ENCODE measurements at places on chromosomes 3 and 15. TPM values are rescaled to one million over a fixed set of nuclear protein-coding genes. Genes with fewer than 3 reads are reported as not detected.

DNA sequence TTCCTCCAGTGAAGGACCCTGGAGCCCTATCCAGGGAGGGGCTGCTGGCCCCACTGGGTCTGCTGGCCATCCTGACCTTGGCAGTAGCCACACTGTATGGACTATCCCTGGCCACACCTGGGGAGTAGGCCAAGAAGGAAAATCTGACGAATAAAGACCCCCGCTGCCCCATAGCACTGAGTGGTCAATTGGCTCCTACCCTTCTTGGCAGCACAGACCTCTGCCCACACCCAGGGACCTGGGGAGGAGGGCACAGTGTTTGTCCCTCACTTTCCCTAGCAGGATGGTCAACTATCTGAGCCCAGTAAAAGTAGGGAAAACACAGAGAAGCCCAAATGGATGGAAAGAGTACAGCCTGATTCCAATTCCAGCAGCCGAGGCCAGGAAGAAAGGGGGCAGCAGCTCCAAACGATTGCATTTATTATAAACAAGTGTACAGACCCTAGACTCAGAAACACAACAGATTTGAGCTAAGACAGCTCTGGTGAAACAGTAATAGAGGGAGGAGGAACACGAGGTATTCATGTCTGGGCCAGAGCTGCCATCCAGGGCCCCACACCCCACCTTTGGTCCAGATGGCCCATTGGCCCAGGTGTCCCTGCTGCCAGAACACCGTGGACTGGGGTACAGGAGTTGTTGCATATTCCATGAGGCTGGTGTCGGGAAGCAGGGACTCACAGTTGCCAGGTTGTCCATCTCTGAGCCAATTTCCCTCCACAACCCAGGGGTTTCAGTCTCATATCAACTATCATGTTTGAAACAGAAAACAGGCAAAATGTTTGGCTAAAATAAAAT lies 21.1 kb downstream of the ATRIP start:
- H3K27me3 ChIP-seq, result no peaks in the 10 kb centered on the region
- no peak overlapping the region for H3K4me3 ChIP-seq
- no peaks in the 10 kb centered on the region for H3K36me3 ChIP-seq
- H3K27ac ChIP-seq, result no peak overlapping the region
- DNase-seq, result no peak
- H3K4me1 ChIP-seq, result peaks cover 26% of the 10 kb centered on the region

- no peaks in the 10 kb centered on the region for H3K36me3 ChIP-seq
- H3K27ac ChIP-seq, result no peak overlapping the region
- no peaks in the 10 kb centered on the region for H3K4me1 ChIP-seq
- no peak overlapping the region for H3K4me3 ChIP-seq
- no peak for DNase-seq
- H3K27me3 ChIP-seq, result no peaks in the 10 kb centered on the region
Measured at GRCh38 chr15:95017666-95018328, 786.4 kb downstream of the MCTP2 start.

DNA sequence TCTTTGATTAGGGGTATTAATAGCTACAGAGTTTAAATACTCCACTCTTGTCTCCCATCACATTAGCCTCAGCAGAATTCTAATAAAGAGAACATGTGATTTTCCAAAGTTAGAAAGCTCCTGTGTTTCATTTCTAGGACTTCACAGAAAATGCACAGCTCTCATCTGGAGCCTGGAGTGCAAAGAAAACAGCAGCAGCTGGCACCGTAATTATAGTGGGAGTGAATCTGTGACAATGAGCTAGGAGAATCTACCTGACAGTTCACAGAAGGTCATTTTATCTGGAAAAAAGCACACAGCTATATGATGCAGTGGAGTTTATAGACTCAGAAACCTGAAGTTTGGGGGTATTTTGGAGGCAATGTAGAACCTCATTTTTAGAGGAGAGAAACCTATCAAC lies 5.4 kb upstream of the TRIM59 start:
- H3K4me1 ChIP-seq, result no peaks in the 10 kb centered on the region
- H3K27me3 ChIP-seq, result no peaks in the 10 kb centered on the region
- H3K4me3 ChIP-seq, result no peak overlapping the region
- no peaks in the 10 kb centered on the region for H3K36me3 ChIP-seq

DNA sequence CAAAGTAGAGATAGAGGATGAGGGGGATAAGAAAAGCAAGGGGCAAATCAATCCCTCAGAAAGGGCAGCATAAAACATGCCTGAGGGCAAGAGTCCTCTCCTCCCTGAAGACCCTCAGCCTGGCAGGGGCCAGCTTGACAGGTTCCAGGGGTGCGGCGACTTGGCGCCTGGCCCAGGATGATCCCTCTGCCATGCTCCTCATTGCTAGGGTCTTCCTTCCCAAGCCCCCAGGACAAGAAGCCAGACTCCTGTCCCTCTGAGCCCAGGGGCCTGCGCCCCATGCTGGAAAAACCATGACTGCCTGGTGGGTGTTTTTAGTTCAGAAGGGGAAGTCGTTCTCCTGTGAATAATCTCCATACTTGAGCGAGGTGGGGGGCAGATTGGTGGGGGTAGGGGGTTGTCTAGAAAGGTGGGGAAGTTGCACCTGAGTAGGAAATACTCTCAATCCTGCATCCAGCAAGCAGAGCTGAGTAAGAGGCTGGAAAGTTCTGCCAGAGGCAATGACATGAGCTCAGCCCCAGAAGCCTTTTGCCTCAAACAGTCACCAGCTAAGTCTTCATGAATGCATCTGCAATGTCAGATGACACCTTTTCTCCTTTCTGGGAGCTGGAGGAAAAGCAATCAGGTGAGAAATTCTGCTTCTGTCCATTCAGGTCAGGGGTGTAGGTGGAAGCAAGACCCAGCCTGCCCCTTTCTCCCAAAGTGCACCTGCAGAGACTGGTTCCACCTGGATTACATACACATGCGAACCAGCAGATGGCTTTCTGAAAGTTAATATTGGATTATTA lies 18.3 kb downstream of the SLC12A8 start:
- H3K27ac ChIP-seq, result no peak overlapping the region
- H3K27me3 ChIP-seq, result no peaks in the 10 kb centered on the region
- no peak overlapping the region for H3K4me3 ChIP-seq
- no peaks in the 10 kb centered on the region for H3K4me1 ChIP-seq
- DNase-seq, result no peak

DNA sequence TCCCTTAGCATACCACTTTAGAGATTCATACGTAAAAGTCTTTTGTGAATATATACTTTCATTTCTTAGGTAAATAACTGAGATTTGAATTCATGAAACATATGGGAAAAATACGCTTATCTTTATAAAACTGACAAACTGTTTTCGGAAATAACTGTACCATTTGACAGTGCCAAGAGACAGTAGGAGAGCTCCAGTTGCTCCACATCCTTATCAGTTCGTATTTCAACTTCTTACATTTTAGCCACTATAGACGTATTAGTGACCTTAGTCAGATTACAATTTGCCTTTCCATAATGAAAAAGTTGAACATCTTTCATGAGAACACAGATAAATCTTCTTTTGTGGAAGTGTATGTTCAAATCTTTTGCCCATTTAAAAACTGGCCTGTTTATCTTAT lies 133.5 kb downstream of the NR2E3 start:
- H3K27ac ChIP-seq, result no peak overlapping the region
- no peaks in the 10 kb centered on the region for H3K36me3 ChIP-seq
- DNase-seq, result no peak
- no peaks in the 10 kb centered on the region for H3K4me1 ChIP-seq
- H3K27me3 ChIP-seq, result no peaks in the 10 kb centered on the region
- no peak overlapping the region for H3K4me3 ChIP-seq

GRCh38 chr3:30548600-30548999 lies 57.8 kb upstream of the TGFBR2 start:
- DNase-seq, result no peak
- H3K4me3 ChIP-seq, result no peak overlapping the region
- H3K27me3 ChIP-seq, result no peaks in the 10 kb centered on the region

DNA sequence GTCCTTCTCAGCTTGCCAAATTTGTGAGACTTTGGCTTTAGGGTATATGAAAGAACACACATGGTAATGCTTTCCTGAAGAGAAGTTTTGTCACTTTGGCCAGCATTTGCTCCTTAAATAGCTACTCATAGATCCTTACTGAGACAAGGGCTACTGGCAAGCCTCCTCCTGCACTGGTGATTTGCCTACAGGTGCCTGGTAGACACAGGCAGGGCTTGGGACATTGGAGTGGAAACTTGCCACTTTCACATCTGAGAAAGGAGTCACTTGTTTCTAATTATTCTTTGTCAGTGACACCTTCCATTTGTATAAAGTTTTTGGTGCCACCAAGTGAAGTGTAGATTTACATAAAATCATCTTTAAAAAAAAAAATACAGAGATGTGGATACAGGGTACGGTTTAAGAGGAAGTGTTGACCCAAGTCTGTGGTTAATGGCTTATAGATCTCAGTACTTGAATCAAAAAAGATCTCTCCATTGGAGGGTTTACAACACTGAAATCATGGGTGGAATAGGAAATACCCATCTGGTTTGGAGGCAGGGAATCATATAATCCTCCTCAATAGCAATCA lies 132.8 kb upstream of the GADL1 start:
- H3K4me1 ChIP-seq, result no peaks in the 10 kb centered on the region
- no peak for DNase-seq
- no peaks in the 10 kb centered on the region for H3K36me3 ChIP-seq
- H3K4me3 ChIP-seq, result no peak overlapping the region

GRCh38 chr3:138678086-138678485 lies 69.5 kb downstream of the FAIM start:
- no peak for DNase-seq
- no peaks in the 10 kb centered on the region for H3K27me3 ChIP-seq
- no peaks in the 10 kb centered on the region for H3K4me1 ChIP-seq
- H3K4me3 ChIP-seq, result no peak overlapping the region
- peaks cover 19% of the 10 kb centered on the region for H3K36me3 ChIP-seq

GRCh38 chr3:78275420-78275852 lies 1235.5 kb downstream of the ROBO2 start:
- H3K27ac ChIP-seq, result no peak overlapping the region
- H3K27me3 ChIP-seq, result no peaks in the 10 kb centered on the region
- no peaks in the 10 kb centered on the region for H3K36me3 ChIP-seq
- H3K4me3 ChIP-seq, result no peak overlapping the region

DNA sequence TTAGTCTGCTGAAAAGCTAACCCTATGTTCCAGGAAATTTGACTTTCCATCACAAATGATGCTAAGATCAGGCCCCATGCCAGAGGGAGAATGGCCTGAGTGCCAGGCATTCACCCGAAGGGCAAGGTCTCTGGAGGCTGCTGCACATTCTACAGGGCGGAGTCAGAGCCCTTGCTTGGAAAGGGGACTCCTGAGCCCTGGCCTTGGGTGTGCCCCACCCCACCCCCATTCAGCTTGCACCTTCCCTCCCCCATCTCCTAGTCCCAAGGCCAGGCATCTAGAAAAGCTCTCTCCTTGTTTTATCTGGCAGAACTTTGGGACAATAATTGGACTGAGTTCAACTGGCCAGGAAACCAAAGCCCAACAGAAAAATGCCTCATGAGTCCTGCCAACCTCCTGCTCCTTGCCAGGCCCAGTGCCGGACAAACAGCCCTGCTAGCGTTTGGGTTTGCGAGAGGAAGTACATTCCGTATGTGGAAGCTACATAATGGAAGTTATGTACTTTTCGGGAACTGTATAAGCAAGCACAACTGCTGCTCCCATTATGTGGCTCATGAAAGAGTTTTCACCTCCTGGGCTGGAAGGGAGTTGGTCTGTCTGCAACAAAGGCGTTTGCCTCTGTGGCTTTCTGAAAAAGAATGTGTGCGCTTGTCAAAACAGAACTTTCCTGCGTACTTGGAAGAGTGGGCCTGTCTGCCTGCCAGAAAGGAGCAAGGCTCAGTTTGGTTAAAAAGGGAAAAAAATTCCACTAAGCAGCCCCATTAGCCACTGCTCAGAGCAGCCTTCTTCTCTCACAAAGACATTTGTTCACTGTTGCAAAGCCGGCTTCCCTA lies 321.5 kb upstream of the CTNNB1 start:
- no peak for DNase-seq
- H3K36me3 ChIP-seq, result no peaks in the 10 kb centered on the region
- no peaks in the 10 kb centered on the region for H3K4me1 ChIP-seq
- no peak overlapping the region for H3K27ac ChIP-seq
- H3K4me3 ChIP-seq, result no peak overlapping the region

- no peak for DNase-seq
- H3K27me3 ChIP-seq, result no peaks in the 10 kb centered on the region
- H3K4me3 ChIP-seq, result no peak overlapping the region
- no peaks in the 10 kb centered on the region for H3K36me3 ChIP-seq
Measured at GRCh38 chr3:46812237-46812791, 50.9 kb downstream of the MYL3 start.

- H3K27me3 ChIP-seq, result no peaks in the 10 kb centered on the region
- no peak for DNase-seq
- no peaks in the 10 kb centered on the region for H3K36me3 ChIP-seq
Measured at GRCh38 chr3:23377928-23378672, 175.0 kb downstream of the UBE2E2 start.

- DNase-seq, result no peak
- H3K27ac ChIP-seq, result no peak overlapping the region
- H3K36me3 ChIP-seq, result no peaks in the 10 kb centered on the region
- no peaks in the 10 kb centered on the region for H3K27me3 ChIP-seq
Measured at GRCh38 chr3:173945170-173945569, 547.6 kb downstream of the NLGN1 start.

- no peak overlapping the region for H3K27ac ChIP-seq
- DNase-seq, result no peak
- H3K4me1 ChIP-seq, result no peaks in the 10 kb centered on the region
- H3K4me3 ChIP-seq, result no peak overlapping the region
Measured at GRCh38 chr3:52145736-52146110, 8.5 kb downstream of the POC1A start.

DNA sequence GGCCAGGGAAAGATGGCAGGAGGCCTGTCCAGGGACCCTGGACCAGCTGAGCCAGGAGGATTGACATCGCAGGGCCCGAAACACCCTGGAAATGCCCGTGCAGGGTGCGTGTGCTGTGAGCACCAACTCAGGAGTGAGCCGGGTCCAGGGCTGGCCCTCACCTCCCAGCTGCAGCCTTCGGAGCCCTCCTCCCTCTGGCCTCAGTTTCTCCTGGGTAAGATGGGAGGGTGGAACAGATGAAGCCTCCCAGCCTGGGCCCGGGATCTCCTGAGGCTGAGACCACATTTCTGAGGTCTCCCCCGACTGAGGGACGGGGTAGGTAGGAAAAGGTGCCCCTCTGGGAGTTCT lies 5.3 kb upstream of the CALML4 start:
- H3K27ac ChIP-seq, result no peak overlapping the region
- DNase-seq, result no peak
- H3K27me3 ChIP-seq, result no peaks in the 10 kb centered on the region

- H3K36me3 ChIP-seq, result peaks cover 17% of the 10 kb centered on the region
- no peaks in the 10 kb centered on the region for H3K4me1 ChIP-seq
- H3K4me3 ChIP-seq, result no peak overlapping the region
- no peak for DNase-seq
- 0 out of 2 replicates have a peak overlapping the region, but pooled peaks have one; percentile 28 for H3K27ac ChIP-seq
Measured at GRCh38 chr3:47612879-47613278, 34.2 kb upstream of the CSPG5 start.

- no peak for DNase-seq
- no peaks in the 10 kb centered on the region for H3K27me3 ChIP-seq
- no peaks in the 10 kb centered on the region for H3K4me1 ChIP-seq
Measured at GRCh38 chr15:37041042-37041441, 59.3 kb downstream of the MEIS2 start.

ANO10 gene
- total RNA-seq, result 30.7 TPM

NLGN1 gene
- 1.4 TPM for total RNA-seq

RBM6 gene
- total RNA-seq, result 72.0 TPM

GOLGA6L7 gene
- not detected for total RNA-seq

GOLGA8N gene
- 2.4 TPM for total RNA-seq

FRMD5 gene
- 6.5 TPM for total RNA-seq

UBAP1L gene
- total RNA-seq, result 3.1 TPM
